Stromal cell of bone marrow (primary cell): ENCODE measurements at places on chromosomes 16 and 17.

DNA sequence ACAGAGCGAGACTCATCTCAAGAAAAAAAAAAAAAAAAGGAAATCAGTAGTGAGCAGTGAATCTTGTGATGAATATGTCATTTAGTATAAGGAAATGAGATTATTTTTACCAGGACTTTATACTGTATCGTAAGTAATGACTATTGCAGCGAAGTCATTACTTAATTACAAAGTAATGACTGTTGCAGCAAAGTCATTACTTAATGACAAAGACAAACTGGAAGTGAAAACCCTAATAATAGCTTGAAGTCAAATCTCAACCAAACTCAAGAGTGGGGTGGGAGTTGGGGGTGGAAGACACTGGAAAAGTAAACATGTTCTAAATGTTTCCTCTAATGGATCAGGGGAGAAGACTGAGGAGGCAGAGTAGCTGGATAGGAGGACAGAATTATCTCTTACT lies 76.5 kb downstream of the ARHGAP44 start:
- DNase-seq, result no peak

- no peak for DNase-seq
Observed at GRCh38 chr17:29007456-29007855, 1.6 kb upstream of the SEZ6 start.

GRCh38 chr16:70490261-70490660 lies 33.1 kb downstream of the COG4 start:
- DNase-seq, result no peak

GRCh38 chr17:82474223-82475010 lies 15.9 kb downstream of the NARF start:
- no peak for DNase-seq

DNA sequence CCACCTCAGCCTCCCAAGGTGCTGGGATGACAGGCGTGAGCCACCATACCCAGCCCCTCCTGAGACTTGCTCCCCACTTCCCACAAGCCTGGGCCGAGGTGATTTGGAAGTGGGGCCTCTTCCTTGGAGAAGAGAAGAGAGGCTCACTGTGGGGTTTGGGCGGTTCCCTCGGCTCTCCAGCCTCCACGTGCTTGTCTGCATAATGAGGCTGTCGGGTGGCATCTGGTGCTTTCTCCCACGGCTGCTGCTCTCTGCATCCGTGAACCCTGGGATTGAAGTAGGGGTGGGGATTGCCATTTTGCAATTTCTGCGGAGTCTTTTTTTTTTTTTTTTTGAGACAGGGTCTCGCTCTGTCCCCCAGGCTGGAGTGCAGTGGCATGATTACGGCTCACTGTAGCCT lies 101.4 kb downstream of the RAP1GAP2 start:
- DNase-seq, result no peak

DNA sequence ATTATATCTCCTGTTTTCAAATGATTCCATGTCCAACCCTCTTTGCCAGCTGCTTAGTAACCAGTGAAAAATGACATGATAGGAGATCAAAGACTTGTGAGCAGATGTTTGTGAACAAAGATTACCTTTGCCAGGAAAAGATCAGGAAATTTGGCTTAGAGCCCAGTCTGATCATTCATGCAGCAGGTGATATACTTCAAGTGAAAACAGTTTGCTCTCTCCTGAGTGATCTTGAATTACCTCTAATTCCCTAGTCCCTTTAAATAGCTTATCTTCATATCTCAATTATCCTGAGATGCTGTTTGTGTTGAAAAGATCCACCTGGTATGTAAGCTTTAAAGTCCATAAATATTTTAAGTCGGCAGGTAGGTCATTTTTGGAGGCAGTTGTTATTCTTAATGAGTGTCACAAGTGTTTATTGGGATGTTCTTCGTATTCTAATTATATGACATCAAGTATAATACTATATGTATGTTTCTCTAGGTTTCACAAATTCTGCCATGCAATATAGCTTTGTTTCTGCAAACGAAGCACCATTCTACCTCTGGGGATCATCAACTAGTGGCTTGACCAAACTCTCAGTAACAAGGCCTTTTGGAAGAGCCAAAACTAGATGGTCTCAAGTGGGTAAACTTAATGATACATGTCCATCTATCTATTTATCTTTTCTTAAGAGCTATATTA lies 13.2 kb upstream of the VPS35L start:
- no peak for DNase-seq

- peak; percentile 83 for DNase-seq
Observed at GRCh38 chr17:46742565-46743270, 75.8 kb downstream of the WNT3 start.

DNA sequence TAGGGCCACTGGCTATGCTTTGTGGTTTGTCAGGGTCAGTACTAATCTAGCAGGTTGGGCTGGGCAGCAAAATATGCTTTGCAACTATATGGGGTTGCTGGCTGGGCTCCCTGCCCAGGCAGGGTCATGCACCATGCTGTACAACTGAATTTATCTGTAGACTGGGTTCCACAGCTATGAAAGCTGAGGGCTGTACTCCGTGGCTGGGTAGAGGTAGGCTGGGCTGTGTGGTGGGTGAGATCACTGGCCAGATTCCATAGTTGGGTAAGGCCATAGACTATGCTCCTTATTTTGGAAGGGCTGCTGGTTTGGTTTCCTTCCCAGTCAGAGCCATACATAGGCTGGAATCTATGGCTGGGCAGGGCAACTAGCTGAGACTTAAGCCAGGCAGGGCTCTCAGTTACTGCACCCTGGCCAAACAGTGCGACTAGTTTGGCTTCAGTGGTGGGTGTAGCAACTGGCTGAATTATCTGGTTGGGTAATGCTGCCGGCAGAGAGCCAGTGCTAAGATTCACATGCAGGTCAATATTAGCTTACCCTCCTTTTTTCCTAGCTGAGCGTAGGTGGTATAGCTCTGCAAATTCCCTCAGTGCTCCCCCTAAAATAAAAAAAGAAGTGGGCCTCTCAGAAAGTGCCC lies 769.1 kb upstream of the CDH8 start:
- DNase-seq, result no peak

GRCh38 chr17:11545002-11545401 lies 53.3 kb upstream of the DNAH9 start:
- DNase-seq, result no peak

DNA sequence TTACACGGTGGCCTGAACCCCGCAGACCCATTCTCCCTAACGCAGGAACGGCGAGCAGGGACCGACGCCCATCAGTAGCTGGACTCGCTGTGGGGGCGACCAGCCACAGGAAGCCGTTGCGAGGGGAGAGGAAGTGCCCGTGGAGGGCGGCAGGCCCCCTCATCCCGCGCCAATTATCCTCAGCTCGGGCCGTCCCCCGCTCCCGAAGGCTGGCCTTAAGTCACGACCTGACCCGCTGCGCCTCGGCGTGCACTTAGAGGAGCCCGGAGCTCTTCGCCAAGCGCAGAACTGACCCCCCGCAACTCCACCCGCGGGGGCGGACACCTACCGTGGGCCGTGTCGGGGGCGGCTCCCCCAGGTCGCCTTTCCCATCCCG lies 401 bp downstream of the ARL16 start:
- DNase-seq, result no peak
